ENCODE measurements at places on chromosomes 11 and 22.

GRCh38 chr11:50181334-50181733 is 148.7 kb downstream of the OR4C45 start:
- DNase-seq, result no peak

GRCh38 chr22:25797498-25798290 is 55.7 kb downstream of the MYO18B start:
- no peak for DNase-seq

DNA sequence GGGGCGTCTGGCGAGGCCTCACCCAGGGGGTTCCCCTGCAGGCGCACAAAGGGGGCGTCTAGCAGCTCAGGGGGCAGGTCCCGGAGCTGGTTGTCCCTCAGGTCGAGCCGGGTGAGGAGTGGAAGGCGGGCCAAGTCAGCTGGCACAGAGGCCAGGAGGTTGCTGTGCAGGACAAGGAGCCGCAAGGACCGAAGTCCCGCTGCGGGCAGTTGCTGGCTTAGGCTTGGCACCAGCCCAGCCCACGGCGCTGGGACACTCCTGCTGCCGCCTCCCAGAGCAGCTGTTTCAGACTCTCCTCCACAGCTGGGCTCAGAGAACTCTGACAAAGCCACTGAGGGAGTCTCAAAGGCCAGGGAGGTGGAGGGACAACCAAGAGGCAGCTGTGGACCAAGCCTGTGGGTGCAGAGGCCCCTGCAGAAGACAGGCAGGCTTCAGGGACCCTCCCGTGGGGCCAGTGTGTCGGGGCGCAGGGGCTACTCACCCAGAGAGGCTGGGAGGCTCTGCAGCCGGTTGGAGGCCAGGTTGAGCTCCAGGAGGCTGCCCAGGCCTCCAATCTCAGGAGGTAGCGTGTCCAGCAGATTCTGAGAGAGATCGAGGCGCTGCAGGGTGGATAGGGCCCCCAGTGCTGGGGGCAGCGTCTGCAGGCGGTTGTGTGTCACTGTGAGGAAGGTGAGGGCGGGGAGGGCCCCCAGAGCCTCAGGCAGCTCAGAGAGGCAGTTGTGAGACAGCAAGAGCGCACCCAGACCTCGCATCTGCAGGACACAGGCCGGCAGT is 2.2 kb downstream of the PIDD1 start:
- no peak for DNase-seq

- no peak for DNase-seq
Measured at GRCh38 chr11:80524349-80524748, 1083.5 kb upstream of the TENM4 start.

- no peak for DNase-seq
Measured at GRCh38 chr11:71342951-71343827, 90.8 kb upstream of the SHANK2 start.

- DNase-seq, result no peak
Measured at GRCh38 chr11:16612566-16613261, 125.7 kb upstream of the C11orf58 start.

- no peak for DNase-seq
Measured at GRCh38 chr11:71340086-71340606, 87.8 kb upstream of the SHANK2 start.

DNA sequence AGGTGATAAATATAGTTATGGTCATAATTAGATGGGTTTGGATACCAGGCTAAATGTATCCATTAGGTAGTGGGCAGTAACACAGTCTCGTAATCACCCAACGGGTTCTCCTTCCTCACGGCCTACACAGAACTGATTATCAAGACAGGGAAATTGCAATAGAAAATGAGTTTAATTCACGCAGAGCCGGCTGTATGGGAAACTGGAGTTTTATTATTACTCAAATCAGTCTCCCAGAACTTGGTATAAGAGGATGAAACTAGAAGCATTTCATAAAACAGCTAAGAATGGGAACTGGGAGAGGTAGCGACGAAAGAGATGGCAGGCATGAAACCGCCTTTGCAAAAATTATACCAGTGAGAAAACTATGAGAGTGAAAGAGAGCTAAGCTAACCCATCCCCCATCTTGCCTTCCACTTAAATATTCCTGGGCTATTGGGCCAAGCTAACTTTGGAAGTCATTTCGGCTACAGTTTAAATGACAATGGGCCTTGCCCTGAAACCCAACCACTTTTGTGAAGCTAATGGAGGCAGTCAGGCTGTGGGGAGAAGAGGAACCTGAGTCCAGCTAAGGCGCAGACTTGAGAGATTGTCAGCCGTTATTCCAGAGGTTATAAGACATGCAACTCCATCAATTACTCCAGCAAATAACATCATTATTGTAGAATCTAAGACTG is 29.6 kb downstream of the CTSC start:
- DNase-seq, result no peak

DNA sequence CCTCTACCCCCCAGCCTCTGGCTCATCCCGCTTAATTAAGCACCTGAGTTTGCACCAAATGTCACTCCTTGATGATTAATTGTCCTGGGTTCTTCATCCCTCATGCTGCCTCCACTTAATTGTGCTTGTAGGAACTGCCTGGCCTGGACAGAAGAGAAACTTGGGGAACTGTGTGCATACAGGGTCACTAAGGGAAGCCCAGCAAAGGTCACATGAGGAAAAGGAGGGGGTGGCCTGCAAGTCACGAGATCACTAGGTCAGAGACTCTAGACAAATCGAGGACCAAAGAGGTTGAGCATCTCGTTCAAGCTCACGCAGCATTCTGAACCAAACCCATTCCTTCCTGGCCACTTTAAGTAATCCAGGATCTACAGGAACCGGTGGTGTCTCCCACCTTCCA is 75.8 kb downstream of the PDE2A start:
- no peak for DNase-seq

DNA sequence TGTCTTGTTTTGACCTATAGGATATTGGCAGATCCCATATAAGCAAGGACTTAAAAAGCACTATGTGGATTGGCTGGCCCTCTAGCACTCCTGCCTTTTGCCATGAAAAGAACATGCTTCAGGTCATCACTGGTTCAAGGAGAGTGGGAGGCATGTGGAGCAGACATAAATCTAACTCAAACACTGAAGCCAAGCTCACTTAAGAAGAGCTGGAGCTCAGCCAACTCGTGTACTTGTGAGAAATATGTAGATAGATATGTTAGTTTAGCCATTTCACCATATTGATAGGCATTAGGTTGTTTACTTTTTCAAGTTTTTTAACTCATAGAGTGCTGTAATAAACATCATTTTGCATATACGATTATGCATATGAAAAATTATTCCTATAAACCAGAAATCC is 19.9 kb upstream of the BBOX1 start:
- no peak for DNase-seq

- DNase-seq, result peak; percentile 56
Measured at GRCh38 chr22:46036558-46037408, 59.8 kb upstream of the WNT7B start.

DNA sequence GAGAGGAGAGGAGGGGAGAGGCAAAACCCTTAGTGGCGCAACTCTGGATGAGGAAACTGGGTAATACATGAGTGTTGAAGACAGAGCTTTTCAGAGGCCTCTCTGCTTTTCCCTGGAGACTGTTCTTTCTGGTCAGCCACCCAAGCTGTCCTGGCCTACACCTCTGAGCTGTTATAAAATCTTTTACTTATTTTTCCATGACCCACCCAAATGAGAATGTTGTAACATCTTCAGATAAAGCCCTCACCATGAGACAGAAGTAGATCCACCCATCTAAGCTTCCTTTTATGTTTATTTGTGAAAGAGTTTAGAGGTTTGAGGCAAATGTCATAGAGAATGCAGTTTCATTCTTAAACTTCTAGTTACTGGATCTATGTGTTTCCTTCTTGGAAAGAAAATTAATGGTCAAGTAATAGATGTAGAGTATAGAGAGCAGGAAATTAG is 20.3 kb upstream of the APLP2 start:
- DNase-seq, result no peak

- DNase-seq, result no peak
Measured at GRCh38 chr11:68961245-68961644, 19.5 kb downstream of the MRGPRD start.

DNA sequence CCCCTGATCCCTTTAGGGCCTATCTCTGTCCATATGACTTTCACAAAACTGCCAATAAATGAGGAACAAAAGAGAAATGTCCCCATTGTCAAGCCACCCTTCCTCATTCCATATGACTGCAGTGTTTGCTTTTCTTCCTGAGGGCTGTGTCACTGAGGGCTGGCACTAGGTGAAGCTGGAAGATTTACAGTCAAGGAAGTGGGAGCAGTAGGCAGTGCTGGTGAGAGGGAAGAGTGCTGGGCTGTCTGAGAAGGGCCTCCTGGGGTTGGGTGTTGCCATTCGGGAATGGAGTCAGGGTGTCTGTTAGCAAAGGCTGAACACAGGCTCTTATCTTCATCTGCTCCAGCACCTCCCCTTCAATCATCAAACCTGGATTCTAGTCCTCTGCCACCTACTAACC is 30.9 kb downstream of the INSC start:
- no peak for DNase-seq

DNA sequence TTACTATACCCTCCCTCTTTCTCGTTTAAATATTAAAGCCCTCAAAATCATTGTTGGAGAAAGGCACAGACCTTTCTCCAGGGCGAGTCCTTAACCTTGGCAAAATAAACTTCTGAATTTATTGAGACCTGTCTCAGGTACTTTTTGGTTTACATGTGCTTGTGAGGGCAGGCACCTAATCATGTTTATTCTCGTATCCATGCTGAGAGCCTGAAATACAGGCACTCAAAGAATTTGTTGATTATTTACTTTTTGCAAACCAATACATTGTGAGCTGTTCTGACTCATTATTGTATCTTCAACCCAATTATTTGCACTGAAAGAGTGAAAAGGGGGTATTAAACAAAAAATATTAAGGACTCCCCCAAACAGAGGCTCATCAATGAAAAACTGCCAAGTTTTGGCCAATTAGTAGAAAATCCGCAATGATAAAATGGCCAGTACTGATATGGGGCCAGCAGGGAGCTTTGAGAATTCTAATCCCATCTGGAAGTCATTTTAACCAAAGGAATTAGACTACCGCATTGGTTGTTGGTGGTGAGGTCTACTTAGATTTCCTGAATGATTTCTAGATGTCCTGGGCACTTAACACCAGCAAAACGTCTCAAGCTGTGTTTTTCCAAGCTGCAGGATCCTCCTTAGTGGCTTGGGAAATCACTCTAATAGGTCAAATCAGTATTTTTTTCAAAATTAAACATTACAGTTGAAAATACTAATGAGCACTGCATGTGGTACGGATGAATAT is 157.3 kb downstream of the SWAP70 start:
- DNase-seq, result no peak

- no peak for DNase-seq
Measured at GRCh38 chr11:44445500-44446365, 119.7 kb upstream of the CD82 start.

DNA sequence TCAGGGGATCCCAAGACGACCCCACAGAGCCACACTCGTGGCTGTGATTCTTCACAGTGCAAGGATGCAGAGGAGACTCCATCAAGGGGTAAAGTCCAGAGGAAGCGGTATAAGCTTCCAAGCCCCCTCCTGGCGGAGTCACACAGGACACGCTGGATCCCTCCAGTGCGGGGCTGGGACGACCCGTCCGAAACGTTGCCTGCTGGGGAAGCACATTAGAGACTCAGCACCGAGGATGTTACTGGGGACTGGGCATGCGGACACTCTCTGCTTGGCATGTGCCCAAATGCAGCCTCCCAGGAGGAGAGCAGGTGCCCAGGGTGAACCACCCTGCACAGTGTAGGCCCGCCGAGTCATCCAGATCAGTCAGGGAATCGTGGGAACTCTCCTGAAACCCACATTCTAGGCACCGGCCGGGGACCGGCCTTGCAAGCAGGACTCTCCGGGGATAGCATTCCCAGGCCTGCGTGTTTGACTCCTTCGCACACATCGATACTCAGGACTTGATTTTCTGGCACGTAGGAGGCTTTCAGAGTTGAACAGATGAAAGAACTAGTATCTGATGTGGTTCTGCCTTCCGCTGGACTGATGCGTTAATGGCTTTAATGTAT is 229.8 kb downstream of the TBC1D22A start:
- no peak for DNase-seq

- no peak for DNase-seq
Measured at GRCh38 chr11:106717222-106717621, 301.1 kb downstream of the GUCY1A2 start.

DNA sequence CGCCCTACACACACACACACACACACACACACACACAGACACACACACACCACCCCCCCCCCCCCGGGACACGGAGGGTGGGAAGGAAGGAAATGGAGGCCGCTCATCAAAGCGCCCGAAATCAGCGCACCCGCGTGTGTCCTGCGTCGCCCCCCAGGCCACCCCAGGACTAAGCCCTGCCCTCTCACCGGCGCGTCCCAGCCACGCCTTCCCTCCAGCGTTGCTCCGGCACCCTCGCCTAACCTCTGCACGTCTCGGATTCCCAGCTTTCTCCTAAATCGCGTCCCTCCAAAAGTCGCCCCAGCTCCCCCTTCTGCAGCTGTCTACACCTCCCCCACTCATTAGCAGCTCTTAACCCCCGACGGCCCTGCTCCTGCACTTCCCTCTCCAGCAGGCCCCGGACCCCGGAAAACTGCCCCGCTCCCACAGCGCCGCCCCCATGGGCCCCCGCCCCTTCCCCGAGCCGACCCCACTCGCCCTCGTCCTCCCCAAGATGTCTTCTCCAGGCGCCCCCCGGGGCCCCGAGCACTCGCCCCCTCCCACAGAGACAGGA is 557 bp downstream of the PACSIN2 start:
- peak; percentile 27 for DNase-seq

GRCh38 chr22:31162015-31162765 is 2.2 kb downstream of the RNF185 start:
- no peak for DNase-seq

GRCh38 chr11:36030731-36031281 is 86.9 kb downstream of the LDLRAD3 start:
- DNase-seq, result no peak

GRCh38 chr11:16043617-16044016 is 312.7 kb downstream of the SOX6 start:
- no peak for DNase-seq

DNA sequence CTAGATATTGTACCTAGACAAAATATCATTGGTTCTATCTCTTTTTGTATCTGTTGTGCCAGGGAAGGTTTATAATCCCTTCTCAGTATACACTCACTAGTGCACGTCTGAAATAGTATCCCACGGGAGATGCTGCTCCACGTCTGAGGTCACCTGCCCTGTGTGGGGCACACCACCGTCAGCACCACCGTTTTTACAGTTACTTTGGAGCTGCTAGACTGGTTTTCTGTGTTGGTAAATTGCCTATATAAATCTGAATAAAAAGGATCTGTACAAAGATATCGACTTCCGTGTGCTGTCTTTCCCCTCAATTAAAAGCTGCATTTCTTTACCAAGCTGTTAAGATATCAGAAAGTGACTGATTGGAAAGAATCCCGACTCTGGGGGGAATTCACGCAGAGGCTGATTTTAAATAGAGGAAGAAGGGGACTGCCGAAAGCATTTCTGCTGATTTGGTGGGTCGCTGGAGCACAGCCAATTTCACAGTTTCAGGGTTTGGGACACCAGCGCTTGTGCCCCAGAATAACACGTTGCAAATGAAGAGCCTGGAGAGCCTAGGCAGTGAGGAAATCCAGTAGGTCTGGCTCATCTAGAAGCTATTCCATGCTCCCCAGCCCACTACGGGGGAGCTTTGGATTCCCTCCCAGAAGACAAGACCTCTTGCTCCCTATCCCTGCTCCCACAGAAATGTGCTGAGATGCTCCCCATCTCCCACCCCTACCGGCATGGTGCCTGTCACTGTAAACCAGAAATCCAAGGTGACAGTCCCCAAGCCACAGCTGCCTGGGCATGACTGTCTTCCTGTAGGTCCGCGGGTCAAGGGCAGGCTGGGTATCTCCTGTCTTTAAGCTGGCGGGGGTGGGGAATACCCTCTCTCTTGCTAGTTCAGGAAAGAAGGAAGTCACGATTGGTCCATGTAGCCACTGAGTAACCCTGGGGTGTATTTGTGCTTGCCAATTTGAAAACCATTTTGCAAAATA is 12.7 kb upstream of the MYO18B start:
- no peak for DNase-seq

- DNase-seq, result peak; percentile 32
Measured at GRCh38 chr11:60905551-60906113, 753 bp downstream of the PRPF19 start.
